ENCODE measurements at places on chromosomes 11 and 22.
A peak's percentile ranks its signal among the peaks of the same experiment; 100 is the strongest.

GRCh38 chr11:128709402-128709801, 15.5 kb downstream of the FLI1 start:
- H3K36me3 ChIP-seq, result peaks cover 55% of the 10 kb centered on the region
- peak overlapping the region; percentile 11 for H3K27ac ChIP-seq
- H3K27me3 ChIP-seq, result no peaks in the 10 kb centered on the region
- no peak overlapping the region for H3K4me3 ChIP-seq
- no peak for DNase-seq

- H3K27me3 ChIP-seq, result no peaks in the 10 kb centered on the region
- DNase-seq, result no peak
- no peaks in the 10 kb centered on the region for H3K4me1 ChIP-seq
- H3K36me3 ChIP-seq, result no peaks in the 10 kb centered on the region
- H3K4me3 ChIP-seq, result no peak overlapping the region
- H3K27ac ChIP-seq, result no peak overlapping the region
Observed at GRCh38 chr11:83815736-83816135, 529.6 kb upstream of the CCDC90B start.

GRCh38 chr22:45997777-45998637, 21.0 kb upstream of the WNT7B start:
- no peak overlapping the region for H3K27ac ChIP-seq
- no peaks in the 10 kb centered on the region for H3K36me3 ChIP-seq
- no peaks in the 10 kb centered on the region for H3K4me1 ChIP-seq
- H3K4me3 ChIP-seq, result no peak overlapping the region
- H3K27me3 ChIP-seq, result peaks cover 2% of the 10 kb centered on the region
- peak; percentile 1 for DNase-seq

DNA sequence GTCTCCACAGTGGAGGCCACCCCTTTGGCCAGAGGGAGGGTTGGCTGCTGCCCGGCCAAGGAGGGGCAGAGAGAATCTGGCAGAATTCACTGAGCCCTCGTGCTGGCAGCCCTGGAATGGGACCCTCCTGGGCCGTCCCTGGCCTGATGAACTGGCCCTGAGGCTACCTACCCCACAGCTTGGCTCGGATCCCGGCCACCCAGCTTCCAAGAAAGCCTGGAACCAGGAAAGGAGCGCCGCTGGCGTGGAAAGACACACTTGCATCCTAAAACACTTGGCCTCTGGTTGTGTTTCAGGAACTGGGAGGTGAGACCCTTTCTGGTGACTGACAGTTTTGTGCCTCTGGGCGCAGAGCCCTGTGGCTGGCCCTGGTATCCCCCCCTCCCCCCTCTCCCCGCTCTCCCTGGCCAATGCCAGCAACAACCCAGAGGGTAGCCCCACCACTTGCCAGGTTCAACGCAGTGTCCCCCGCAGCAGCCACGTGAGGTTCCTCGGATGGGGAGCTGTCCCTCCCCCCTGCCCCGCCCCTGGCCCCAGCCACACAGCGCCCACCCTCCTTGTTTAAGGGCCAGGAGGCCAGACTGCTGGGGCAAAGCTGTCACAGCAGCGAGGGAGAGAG, 693 bp downstream of the NFAM1 start:
- no peaks in the 10 kb centered on the region for H3K4me1 ChIP-seq
- H3K4me3 ChIP-seq, result no peak overlapping the region
- H3K36me3 ChIP-seq, result no peaks in the 10 kb centered on the region
- H3K27ac ChIP-seq, result no peak overlapping the region

DNA sequence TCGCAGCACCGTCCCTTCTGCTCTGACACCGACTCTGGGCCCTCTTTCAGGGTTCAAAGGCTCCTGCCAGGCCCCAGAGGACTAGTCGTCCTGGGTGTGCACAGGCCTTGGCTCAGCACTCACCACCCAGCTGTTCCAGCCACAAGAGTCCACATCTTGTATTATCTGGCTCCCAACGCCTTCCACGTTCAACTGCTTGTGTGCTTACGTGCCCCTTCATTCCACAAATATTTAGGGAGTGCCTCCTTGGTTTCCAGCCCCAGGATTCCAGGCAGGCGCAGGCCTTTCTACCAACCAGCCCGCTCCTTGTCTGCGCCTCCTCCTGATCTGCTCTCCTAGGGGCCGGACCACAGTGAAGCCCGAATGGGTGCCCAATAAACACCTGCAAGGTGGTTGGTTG, 70.9 kb downstream of the SCUBE1 start:
- H3K27ac ChIP-seq, result no peak overlapping the region
- no peaks in the 10 kb centered on the region for H3K4me1 ChIP-seq
- H3K36me3 ChIP-seq, result no peaks in the 10 kb centered on the region
- DNase-seq, result no peak

- no peak overlapping the region for H3K27ac ChIP-seq
- no peak overlapping the region for H3K4me3 ChIP-seq
- no peaks in the 10 kb centered on the region for H3K4me1 ChIP-seq
- H3K27me3 ChIP-seq, result peaks cover 66% of the 10 kb centered on the region
Observed at GRCh38 chr22:28948424-28948823, 65.1 kb downstream of the ZNRF3 start.

GRCh38 chr11:132093536-132094259, 723.3 kb downstream of the NTM start:
- H3K4me1 ChIP-seq, result peaks cover 4% of the 10 kb centered on the region
- no peak overlapping the region for H3K4me3 ChIP-seq
- H3K36me3 ChIP-seq, result no peaks in the 10 kb centered on the region
- H3K27me3 ChIP-seq, result no peaks in the 10 kb centered on the region
- H3K27ac ChIP-seq, result no peak overlapping the region
- peak; percentile 60 for DNase-seq

GRCh38 chr22:21865041-21865440, 2.4 kb downstream of the MAPK1 start:
- H3K27ac ChIP-seq, result peak overlapping the region; percentile 26
- peak overlapping the region; percentile 96 for H3K4me3 ChIP-seq
- H3K27me3 ChIP-seq, result no peaks in the 10 kb centered on the region
- DNase-seq, result peak; percentile 60

GRCh38 chr11:91997226-91997625, 227.4 kb upstream of the FAT3 start:
- H3K4me1 ChIP-seq, result no peaks in the 10 kb centered on the region
- no peak overlapping the region for H3K27ac ChIP-seq
- DNase-seq, result no peak

GRCh38 chr11:128470081-128470480, 117.3 kb downstream of the ETS1 start:
- peak overlapping the region; percentile 97 for H3K27ac ChIP-seq
- peaks cover 94% of the 10 kb centered on the region for H3K4me1 ChIP-seq
- peak; percentile 83 for DNase-seq
- no peaks in the 10 kb centered on the region for H3K27me3 ChIP-seq
- peaks cover 96% of the 10 kb centered on the region for H3K36me3 ChIP-seq
- peak overlapping the region; percentile 68 for H3K4me3 ChIP-seq

GRCh38 chr22:47573141-47573540, 810.7 kb downstream of the TBC1D22A start:
- DNase-seq, result no peak
- H3K36me3 ChIP-seq, result no peaks in the 10 kb centered on the region
- H3K4me1 ChIP-seq, result no peaks in the 10 kb centered on the region
- H3K27ac ChIP-seq, result no peak overlapping the region
- H3K4me3 ChIP-seq, result no peak overlapping the region

DNA sequence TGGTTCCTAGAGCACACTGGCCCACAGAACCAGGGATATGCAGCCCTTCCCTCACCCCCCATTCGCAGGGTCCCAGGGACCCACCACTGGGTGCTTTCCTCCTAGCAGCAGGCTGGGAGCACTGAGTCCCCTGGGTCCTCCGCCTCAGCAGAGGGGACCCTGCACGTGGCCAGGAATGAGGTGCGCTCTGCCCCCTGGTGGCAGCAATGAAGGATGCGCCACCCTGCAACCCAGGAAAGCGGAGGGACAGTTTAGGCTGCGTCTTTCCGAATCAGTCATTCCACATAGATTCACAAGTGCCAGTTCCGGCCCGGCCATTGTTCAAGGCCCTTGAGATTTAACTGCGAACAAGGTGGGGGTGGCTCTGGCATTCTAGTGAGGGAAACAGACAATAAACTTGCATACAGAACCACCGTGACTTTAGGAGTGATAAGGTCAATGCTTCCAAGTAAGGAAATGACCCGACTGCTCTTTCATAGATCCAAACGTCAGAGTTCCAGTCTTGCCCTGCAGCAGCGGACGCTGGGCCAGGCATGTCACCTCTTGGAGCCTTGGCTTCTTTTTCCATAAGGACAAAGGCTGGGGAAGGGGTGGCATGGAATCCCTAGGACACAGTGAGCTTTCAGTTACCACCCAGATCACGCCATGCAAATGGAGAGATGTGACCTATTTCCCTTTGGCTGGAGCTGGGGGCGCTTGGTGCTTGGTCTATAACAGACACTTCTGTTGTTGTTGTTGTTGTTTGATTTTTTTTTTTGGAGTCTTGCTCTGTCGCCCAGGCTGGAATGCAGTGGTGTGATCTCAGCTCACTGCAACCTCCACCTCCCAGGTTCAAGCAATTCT, 7.7 kb downstream of the RIN1 start:
- H3K4me3 ChIP-seq, result peak overlapping the region; percentile 44
- H3K4me1 ChIP-seq, result peaks cover 48% of the 10 kb centered on the region
- H3K36me3 ChIP-seq, result no peaks in the 10 kb centered on the region
- no peaks in the 10 kb centered on the region for H3K27me3 ChIP-seq
- H3K27ac ChIP-seq, result peak overlapping the region; percentile 79

DNA sequence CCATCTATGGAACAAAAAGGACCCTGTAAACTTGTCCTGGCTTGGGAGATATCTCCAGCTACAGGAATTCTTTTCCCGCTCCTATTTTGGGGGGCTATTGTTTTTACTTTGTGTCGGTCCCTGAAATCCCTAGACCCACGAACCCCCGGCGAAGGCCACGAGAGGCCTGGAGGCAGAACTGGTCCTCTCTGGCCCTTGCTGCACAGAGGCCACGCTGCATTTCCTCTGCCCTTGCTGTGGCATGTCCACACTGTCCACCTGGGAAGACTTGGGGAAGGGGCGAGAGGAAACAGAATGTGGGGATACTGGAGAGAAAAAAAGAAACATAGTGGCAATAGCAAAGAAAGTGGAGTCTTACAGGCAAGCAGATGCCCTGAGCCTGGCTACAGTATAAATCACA, 2.3 kb upstream of the ANO1 start:
- DNase-seq, result no peak
- no peak overlapping the region for H3K27ac ChIP-seq
- peaks cover 7% of the 10 kb centered on the region for H3K4me1 ChIP-seq
- no peak overlapping the region for H3K4me3 ChIP-seq
- H3K27me3 ChIP-seq, result peaks cover 45% of the 10 kb centered on the region
- H3K36me3 ChIP-seq, result no peaks in the 10 kb centered on the region

- peaks cover 22% of the 10 kb centered on the region for H3K27me3 ChIP-seq
- no peak overlapping the region for H3K4me3 ChIP-seq
- no peak for DNase-seq
- peaks cover 21% of the 10 kb centered on the region for H3K4me1 ChIP-seq
- H3K36me3 ChIP-seq, result no peaks in the 10 kb centered on the region
Observed at GRCh38 chr11:95147364-95147905, 57.8 kb downstream of the ENDOD1 start.

- H3K27me3 ChIP-seq, result no peaks in the 10 kb centered on the region
- H3K36me3 ChIP-seq, result peaks cover 4% of the 10 kb centered on the region
- no peak overlapping the region for H3K27ac ChIP-seq
Observed at GRCh38 chr22:29632672-29633071, 29.2 kb downstream of the NF2 start.

DNA sequence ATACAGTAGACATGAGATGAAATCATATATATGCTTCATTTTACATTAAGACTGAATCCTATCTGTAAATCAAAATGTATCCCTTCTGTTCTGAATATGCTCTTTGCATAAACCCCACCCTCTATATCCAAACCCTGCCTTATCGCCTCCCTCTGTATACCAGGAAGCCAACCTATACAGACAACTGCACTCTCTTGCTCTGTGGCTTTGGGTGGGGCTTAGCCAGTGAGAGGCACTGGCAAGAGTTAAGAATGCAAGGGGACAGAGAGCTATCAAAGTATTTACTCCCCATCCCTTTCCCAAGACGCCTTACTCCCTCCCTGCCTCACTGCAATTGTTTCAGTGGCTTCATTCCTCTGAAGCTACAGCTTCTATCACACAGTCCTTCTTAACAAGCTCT, 309.8 kb downstream of the TTC28 start:
- peaks cover 11% of the 10 kb centered on the region for H3K4me1 ChIP-seq
- H3K27ac ChIP-seq, result no peak overlapping the region
- H3K36me3 ChIP-seq, result no peaks in the 10 kb centered on the region
- peak; percentile 12 for DNase-seq

DNA sequence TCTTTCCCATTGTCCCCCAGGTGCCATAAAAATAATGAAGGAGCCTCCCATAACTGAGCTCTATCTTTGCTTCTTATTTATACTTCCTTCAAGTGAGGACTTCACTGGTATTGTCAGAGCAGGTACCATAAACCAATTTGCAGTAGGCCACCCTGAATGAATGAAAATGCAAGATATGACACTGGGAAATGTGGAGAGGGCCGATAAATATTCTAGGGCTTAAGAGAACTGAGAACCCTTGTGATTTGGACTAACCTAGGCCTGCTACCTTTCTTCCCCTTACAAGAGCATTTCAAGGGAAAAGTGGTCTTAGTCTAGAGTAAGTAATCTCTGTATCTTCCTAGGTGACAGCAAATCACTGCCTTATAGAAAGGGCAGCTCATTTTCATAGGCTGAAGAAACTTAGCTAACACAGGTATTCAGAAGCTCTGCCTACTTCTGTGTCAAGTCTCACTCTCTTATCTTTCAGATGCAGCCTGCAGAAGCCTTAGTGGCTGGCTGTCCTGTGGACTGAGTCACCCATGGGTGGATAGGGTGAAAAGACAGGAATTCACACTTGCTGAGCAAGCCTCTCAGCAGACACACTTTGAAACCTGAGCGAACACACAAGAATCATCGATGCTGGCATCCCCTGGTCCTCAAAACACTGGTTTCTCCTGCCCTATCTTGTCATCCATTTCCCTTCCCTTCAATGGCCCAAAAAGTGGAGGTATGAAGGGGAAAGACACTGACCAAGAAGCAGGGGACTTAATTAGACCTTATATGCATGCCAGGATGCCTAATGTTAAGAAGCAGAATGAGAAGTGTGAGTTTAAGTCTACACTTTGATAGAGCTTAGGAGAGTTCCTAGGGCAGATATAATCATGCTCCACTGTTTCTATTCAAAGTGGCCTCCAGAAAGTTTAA, 15.2 kb downstream of the NRIP3 start:
- H3K4me3 ChIP-seq, result no peak overlapping the region
- no peak overlapping the region for H3K27ac ChIP-seq
- no peaks in the 10 kb centered on the region for H3K4me1 ChIP-seq
- H3K36me3 ChIP-seq, result no peaks in the 10 kb centered on the region
- DNase-seq, result no peak

DNA sequence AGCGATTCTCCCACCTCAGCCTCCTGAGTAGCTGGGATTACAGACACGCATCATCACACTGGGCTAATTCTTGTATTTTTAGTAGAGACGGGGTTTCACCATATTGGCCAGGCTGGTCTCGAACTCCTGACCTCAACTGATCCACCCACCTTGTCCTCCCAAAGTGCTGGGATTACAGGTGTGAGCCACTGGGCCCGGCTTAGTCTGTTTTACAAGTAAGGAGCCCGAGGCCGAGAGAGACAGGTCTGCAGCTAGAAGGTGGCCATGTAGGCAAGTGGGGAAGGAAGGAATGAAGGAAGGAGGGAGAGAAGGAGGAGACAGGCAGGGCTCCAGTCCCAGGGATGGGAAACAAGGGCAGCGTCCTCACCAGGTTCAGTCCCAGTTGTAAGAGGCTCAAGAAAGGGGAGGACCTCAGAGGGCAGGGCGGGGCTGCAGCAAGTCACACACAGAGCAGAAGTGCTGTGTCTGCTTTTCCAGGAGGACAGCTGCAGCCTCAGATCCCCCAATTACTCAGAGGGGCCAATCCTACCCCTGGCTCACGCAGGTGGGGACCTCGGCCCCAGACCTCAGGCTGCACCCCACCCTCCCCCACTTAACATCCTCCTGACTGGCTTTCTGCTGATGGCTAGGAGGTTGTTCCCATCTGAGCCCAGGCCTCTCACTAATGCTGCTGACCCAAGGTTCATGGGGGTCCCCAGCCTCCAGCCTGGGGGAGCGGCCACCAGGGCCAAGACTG, 53.8 kb upstream of the PRR5 start:
- H3K4me1 ChIP-seq, result no peaks in the 10 kb centered on the region
- H3K27ac ChIP-seq, result no peak overlapping the region
- H3K4me3 ChIP-seq, result no peak overlapping the region
- no peaks in the 10 kb centered on the region for H3K27me3 ChIP-seq

Measured in activated CD8-positive, alpha-beta T cell treated with anti-CD3 and anti-CD28 coated beads for 36 hours (primary cell).